SJSA1 (cell line): ENCODE measurements at places on chromosomes 6 and 20.

DNA sequence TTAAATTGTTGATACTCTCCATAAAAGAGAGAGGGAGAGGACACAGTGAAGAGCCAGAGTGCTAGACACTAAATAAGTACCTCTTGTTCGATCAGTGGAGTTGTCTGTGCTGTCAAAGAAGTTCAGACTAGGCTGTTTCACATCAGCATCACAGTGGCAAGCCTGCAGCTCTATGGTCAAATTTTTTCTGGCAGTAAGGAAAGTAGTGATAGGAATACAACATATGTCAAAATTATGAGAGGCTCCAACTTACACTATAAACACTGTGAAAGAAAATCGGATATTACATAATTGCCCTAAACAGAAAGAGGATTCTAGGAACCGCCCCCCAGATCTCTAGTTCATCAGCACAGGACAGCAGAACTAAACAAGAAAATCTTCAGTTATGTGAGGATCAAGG lies 23.1 kb downstream of the DNAH8 start:
- peaks cover 14% of the 10 kb centered on the region for H3K27me3 ChIP-seq
- no peaks in the 10 kb centered on the region for H3K36me3 ChIP-seq
- DNase-seq = no peak
- no peak overlapping the region for H3K4me3 ChIP-seq
- H3K4me1 ChIP-seq = no peaks in the 10 kb centered on the region

DNA sequence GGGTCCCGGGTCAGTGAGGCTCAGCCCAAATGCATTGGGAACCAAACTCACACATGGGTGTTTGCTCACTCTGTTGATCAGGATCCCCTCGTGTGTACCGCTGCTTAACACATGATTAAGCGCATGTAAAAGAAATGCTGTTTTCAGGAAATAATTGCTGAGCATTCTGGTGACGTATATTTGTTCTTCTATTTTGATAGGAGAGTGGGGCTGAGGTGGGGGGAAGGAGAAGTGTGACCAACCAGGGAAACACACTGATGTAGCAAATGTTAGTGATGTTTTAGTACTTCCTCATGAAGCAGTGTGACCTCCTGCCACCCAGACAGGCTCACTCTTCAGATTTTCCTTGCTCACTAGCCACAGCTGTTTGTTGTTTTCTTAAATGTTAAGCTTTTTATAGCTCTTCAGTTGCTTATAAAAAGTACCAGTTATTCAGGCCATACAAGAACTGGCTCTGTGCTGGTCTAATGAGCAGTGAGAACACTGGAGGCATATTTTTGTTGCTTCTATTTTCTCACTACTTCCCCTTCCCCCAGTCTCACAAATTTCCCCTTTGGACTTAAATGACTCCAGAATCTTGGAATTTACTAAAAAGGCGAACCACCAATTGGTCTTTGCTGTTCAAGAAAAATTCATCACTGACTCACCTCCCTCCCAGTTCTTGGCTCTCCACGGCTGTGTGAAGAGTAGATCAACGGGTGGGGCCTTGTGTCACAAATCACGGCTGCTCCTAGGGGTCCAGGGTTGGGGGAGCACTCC lies 79.2 kb upstream of the BACH2 start:
- H3K4me3 ChIP-seq = no peak overlapping the region
- peaks cover 33% of the 10 kb centered on the region for H3K4me1 ChIP-seq
- H3K27me3 ChIP-seq = no peaks in the 10 kb centered on the region
- H3K36me3 ChIP-seq = no peaks in the 10 kb centered on the region
- peak; percentile 71 for DNase-seq
- H3K27ac ChIP-seq = peak overlapping the region; percentile 79

DNA sequence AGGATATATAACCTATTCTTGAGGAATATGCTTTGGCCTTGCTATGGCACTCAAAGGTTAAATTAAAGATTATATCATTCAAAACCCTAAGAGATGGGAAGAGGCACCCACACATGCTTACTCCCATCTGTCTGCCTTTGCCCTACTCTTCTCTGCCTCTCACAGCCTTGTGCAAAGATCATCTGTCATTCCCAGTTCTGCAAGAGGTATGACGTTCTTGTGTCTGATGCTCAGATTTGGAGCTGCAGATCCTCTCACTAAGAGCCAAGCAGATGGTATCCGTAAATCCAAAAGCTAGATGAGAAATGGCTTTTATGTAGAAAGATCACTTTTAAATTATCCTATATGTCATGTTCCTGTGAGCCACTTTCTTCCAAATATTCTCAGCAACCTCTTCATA lies 112.0 kb downstream of the GPR63 start:
- no peaks in the 10 kb centered on the region for H3K36me3 ChIP-seq
- DNase-seq = no peak
- no peak overlapping the region for H3K4me3 ChIP-seq
- no peaks in the 10 kb centered on the region for H3K27me3 ChIP-seq

DNA sequence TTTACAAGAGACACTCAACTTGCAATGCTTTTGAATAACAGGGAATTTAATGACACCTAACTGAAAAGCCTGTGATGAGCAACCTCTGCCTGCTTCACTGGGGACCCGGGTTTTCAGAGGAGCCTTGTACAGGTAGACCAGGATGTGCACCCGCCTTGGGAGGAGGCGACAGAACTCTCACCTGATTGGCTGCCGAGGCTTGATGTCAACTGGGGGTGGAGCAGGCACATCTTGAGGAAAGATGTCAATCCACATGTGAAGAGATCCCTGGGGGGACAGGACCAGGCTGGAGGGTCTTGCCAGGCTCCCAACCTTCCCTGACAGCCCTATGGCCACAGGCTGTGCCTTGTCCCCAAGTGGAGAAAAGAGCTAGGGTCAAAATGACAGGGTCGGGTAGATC lies 19.8 kb downstream of the ERGIC3 start:
- H3K4me3 ChIP-seq = no peak overlapping the region
- no peaks in the 10 kb centered on the region for H3K4me1 ChIP-seq

DNA sequence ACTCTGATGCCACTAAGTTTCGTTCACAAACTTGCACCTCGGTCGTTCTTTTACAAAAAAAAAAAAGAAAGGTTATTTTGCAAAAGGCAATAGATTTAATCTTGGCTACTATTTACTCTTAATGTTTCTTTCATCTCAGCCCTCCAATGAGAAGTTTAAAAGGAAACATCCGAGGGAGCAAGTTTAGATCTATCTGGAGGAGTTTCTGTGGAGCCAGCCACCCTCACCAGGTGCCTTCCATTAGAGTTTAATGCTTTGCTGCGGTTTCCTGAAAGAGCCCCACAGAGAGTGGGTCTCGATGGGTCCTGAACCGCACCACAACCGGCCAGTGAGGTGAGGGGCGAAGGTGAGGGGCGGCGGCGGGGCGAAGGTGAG lies 632 bp downstream of the PRKN start:
- no peak overlapping the region for H3K27ac ChIP-seq
- no peaks in the 10 kb centered on the region; the same call in 1 of the 2 replicates for H3K27me3 ChIP-seq
- H3K36me3 ChIP-seq = no peaks in the 10 kb centered on the region
- H3K4me3 ChIP-seq = peak overlapping the region; percentile 75
- DNase-seq = no peak
- H3K4me1 ChIP-seq = no peaks in the 10 kb centered on the region

DNA sequence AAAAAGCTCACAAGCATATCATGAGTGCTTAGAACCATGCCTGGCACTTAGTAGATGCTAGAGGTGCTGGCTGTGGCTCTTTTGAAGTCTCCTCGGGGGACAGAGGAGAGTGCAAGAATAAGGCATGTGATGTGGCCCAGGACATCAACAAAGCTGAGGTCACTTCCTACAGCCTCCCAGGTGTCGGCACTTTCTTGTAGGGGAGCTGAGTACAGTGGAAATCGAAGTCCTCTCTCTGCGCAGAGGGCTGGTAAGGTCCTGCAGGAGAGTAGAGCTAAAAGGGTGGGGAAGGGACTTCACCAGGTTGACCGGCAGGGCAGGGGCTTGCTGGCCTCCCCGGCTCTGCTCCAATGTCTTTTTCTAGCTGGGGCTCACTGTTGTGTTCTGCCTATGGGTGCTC lies 11.2 kb downstream of the SLC13A3 start:
- H3K4me3 ChIP-seq = no peak overlapping the region
- H3K27ac ChIP-seq = no peak overlapping the region
- H3K27me3 ChIP-seq = no peaks in the 10 kb centered on the region

DNA sequence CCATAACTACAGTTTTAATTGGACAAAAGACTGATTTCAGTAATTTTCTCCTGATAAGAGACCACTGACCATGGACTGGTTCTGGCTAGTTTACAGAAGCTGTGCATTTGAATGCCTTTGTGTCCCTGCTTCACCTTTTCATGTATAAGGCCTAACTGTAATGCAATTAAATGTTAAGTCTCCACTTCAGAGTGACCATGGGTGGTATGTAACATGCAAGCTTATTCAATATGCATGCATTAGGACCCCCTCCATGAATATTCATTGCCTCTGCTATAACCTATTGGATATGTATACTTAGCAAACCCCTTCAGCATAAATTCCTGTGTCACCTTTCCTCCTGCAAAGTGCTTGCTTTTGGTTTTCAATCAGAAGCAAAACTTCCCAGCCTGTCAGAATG lies 2.2 kb downstream of the UBD start:
- H3K27me3 ChIP-seq = no peaks in the 10 kb centered on the region
- no peak overlapping the region for H3K27ac ChIP-seq
- H3K4me1 ChIP-seq = peaks cover 18% of the 10 kb centered on the region
- no peak overlapping the region for H3K4me3 ChIP-seq
- H3K36me3 ChIP-seq = no peaks in the 10 kb centered on the region
- no peak for DNase-seq

DNA sequence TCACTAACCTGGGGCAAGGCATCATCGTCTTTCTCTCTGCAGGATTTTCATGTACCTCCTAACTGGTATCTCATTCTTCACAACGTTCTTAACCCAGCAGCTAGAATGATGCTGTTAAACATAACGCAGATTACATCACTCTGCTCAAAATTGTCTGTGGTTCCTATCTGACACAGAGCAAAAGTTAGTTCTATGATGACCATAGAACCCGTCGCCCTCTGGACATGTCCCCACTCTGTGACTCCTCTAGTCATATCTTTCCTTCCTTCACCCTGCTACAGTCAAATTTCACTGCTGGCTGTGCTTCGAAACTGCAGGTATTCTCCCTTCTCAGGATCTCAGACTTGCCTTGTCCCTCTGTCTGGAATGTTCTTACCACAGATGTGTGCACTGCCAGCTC lies 87.4 kb upstream of the TPD52L1 start:
- H3K27me3 ChIP-seq = no peaks in the 10 kb centered on the region
- no peak overlapping the region for H3K27ac ChIP-seq
- no peaks in the 10 kb centered on the region for H3K36me3 ChIP-seq
- no peak overlapping the region for H3K4me3 ChIP-seq

DNA sequence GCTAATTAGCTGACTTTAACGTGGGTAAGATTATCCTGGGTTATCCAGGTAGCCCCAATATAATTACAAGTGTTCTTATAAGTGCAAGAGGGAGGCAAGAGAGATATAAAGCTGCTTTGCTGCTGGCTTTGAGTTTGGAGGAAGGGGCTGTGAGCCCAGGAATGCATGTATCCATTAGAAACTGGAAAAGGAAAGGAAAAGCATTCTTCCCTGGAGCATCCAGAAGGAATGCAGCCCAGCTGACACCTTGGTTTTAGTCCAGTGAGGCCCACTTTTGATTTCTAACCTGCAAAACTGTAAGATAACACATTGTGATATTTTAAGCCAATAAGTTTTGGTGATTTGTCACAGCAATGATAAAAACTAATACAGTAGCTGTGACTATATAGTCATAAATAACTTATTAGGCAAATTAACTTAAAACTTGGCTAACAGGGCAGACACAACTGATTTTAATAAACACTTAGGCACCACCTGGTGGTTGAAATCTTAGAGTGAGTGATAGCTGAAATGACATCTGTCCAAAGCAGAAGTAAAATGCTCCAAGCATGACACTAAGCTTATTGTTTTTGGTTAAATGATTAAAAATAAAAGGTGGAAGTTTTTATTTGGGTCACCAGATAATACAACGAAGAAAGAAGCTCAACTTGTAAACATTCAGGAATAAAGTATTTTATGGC lies 35.6 kb downstream of the ADGRF4 start:
- H3K27ac ChIP-seq = no peak overlapping the region
- DNase-seq = no peak
- H3K27me3 ChIP-seq = no peaks in the 10 kb centered on the region
- no peaks in the 10 kb centered on the region for H3K36me3 ChIP-seq
